ENCODE measurements at places on chromosomes 6 and 20.

DNA sequence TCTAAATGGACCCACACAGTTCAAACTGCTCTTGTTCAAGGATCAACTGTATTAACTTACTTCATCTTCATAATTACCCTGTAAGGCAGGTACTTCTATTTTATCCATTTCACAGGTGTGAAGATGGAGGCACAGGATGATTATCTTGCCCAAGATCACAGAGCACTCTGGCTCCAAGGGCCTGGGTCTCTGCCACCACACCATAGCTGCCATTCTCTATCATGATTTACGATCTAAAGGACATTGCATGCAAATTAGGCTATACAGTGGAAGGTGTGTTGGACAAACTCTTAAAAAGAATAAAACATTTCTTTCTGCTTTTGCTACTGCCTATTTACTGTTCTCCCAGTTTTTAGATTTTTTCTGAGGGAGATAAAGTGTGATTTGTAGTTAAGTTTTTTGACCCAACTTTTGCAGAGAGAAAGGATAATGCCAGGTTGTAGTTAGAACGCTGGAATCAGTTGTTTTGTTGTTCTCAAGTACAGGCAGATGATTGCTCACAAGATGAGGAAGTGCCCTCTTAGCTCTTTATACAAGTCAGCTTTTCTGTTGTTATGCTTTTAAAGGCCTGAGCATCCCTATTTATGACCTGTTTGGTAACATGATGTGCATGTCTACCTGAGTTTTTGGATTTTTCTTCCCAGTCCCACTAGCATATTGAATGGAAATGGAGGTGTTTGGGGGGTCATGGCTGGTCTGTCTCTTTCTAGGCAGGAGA lies 247.9 kb downstream of the ZFAND3 start:
- no peak for DNase-seq

DNA sequence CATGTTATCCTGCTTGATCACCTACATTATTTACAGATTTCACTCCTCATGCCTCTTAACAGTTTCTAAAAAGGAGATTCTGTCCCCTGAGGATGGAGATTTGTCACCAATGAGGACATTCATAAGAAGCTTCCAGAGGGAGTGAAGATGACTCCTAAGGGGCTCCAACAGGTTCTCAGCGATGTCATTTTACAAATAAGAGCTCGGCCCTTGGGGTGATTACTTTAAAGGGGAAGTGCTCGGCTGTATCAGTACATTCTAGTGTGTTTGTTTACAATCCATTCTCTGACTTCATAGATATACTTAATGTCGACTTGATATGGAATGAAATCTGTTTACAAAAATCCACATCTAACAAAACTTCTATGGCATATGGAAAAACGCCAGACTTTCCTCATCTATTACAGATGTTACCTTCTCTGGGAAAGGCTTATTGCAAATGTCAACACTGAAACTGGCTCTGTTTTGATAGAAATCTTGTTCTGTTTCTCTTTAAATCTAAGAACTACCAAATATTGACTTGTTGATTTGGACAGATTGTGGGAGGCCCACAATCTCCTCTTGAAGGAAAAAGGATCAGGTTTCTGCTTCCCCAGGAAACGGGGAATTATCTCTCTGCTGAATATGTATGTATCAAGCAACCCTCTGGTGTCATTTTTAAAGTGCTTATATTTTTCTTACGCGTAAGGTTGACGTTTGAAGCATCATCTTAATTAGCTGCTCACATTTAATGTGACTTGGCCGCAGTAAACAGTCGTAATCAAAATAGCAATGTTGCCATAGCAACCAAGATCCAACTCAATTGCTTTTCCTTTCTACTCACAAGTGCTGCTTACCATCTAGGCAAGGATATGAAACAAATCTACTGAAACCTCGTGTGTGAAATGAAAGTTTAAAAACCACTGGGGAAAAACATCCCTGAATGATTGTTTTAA lies 95.7 kb downstream of the SHLD1 start:
- DNase-seq: peak; percentile 11

DNA sequence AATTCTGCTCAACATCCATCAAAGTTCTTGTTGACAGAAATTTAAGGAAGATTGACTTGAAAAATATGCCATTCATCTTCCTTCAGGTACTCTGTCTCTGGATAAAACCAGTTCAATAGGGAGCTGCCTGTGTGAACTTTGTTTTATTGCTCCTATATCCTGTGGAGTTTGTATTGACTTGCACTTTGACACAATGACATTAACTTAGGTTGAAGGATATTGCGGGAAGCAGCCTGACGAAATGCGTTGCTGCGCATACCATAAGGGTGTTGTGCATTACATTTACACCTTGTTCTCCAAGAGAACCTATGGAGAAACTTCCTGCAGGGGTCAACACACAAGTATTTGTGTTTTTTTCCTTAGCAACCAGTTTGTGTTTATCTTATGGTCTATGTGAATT lies 185.4 kb upstream of the GRIK2 start:
- no peak for DNase-seq

GRCh38 chr6:100119261-100119660 lies 125.2 kb upstream of the MCHR2 start:
- no peak for DNase-seq

GRCh38 chr20:59153355-59153681 lies 10.3 kb upstream of the ZNF831 start:
- DNase-seq: no peak

DNA sequence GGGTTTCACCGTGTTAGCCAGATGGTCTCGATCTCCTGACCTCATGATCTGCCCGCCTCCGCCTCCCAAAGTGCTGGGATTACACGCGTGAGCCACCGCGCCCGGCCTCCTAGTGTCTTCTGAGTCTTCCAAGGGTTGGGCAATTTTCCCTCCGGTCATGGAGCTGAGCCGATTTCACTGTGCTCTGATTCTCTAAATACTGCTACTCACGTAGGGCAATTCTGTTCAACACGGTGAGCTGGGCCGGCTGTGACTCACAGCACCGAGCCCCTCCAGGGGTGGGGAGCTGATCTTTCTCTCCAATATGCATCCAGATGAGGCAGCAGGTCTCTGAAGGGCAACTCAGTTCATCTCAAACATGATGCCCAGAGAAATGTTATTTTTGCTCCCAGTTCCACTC lies 71.6 kb upstream of the CD93 start:
- no peak for DNase-seq

Measured in HCEC 1CT (cell line).